ENCODE measurements at places on chromosomes 3 and 15.

DNA sequence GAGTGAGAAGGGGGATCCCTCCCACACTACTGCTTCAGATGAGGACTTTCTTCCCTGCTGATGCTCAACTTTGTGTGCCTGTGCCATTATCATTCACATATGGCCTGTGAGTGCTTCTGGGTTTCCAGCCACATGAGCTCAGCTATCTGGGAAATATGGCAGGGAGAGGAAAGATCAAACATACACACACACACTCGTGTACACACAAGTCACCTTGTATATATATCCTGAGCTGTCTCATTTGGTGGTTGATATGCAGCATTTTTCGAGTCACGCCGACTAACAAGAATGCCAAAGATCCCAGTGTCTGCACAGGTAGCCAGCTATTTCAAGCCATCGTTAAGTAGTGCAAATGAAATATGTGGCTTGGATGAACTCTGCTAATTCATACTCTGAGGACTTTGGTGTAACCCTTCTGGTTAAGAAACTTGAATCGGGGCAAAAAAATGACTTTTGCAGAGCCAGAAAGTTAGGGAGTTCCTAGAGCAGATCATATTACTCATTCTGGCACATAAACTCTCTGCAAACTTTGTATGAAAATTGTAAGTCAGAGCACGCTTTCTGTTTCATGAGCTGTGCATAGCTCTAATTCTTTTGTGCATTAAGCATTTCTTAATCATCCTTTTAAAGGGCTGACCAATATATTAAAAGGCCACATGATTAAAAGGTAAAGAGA lies 24.9 kb upstream of the WNT5A start:
- DNase-seq, result no peak

DNA sequence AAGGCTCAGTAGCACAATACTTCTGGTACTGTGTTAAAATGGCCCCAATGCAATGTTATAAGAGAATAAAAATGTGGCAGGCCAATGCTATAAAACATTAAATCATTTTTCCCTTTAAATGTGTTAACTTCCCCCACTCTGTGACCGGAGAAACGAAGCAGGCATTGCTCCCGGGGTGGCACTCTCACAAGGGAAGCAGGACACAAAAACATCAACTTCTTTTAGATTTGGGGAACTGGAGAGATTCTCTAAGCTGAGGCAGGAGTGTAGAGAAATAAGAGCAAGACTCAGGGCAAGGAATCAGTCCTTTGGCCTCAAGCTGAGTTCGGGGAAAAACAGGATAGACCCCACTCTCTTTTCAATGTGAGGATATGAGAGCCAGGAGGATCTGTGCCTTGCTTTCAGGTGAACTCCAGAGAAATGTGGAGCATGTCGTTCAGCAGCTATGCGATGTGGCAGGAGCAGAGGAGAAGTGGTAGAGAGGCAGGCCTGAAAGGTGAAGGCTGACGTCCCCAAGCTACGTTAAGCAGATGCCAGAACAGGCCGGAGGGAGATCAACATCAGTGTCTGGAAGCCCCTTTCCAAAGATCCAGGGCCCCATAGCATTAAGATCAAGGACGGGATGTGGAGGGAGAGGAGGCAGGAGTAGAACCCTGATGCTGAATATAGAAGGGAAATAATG lies 160.2 kb downstream of the PLD1 start:
- DNase-seq, result no peak

- DNase-seq, result no peak
Observed at GRCh38 chr3:102180280-102180931, 254.4 kb upstream of the ZPLD1 start.

GRCh38 chr15:27382361-27383025 lies 411.5 kb downstream of the GABRG3 start:
- DNase-seq, result no peak

DNA sequence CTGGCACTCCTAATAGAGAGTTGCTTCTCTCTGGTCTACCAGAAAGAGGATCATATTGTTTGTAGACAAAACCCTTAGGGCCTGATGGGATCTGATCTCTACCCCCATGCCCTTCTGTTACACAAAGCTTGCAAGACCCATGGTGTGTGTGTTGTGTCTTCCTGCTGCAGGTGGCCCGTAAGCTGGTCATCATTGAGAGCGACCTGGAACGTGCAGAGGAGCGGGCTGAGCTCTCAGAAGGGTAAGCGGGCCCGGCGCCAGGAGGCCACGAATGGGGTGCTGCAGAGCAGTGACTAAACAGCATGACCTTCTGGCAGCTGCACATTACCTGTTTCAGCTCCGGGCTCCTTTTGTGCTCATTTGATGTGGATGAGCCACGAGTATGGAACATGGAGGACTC lies 18.2 kb downstream of the TPM1 start:
- no peak for DNase-seq

DNA sequence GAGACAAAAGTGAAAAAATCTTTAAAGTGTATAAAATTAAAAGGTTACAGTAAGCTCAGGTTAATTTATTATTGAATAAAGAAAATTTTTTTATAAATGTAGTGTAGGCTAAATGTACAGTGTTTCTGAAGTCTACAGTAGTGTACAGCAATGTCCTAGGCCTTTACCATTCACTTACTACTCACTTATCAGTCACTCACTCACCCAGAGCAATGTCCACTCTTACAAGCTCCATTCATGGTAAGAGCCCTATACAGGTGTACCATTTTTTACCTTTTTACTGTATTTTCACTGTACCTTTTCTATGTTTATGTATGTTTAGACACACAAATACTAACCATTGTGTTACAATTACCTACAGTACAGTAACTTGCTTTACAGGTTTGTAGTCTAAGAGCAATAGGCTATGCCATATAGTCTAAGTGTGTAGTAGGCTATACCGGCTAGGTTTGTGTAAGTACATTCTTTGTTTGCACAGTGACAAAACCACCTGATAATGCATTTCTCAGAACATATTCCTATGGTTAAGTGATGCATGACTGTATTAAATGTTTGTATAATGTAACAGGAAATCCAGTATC lies 38.1 kb upstream of the NECTIN3 start:
- no peak for DNase-seq

DNA sequence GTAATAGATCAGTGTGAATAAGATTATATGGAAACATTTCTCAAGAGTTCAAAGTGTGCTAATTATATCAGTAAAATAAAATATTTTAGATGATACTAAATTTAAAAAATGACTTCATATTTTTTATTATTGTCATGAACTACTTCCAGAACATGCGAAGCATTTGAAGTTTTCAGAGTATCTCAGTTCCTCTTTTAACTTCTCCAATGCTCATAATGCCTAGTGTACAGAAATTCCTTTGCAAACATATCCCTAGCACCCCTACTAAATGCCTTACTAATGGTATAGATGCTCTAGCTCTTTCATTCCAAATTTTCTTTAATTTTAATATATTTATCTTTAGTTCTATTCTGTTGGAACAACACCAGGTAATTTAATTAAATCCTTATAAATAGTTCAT lies 580.4 kb downstream of the CADM2 start:
- DNase-seq, result no peak
